Esophagus muscularis mucosa (tissue), 4 donors: ENCODE measurements at places on chromosomes 1 and 21. TPM values are rescaled to one million over a fixed set of nuclear protein-coding genes. Genes with fewer than 3 reads are reported as not detected.

DNA sequence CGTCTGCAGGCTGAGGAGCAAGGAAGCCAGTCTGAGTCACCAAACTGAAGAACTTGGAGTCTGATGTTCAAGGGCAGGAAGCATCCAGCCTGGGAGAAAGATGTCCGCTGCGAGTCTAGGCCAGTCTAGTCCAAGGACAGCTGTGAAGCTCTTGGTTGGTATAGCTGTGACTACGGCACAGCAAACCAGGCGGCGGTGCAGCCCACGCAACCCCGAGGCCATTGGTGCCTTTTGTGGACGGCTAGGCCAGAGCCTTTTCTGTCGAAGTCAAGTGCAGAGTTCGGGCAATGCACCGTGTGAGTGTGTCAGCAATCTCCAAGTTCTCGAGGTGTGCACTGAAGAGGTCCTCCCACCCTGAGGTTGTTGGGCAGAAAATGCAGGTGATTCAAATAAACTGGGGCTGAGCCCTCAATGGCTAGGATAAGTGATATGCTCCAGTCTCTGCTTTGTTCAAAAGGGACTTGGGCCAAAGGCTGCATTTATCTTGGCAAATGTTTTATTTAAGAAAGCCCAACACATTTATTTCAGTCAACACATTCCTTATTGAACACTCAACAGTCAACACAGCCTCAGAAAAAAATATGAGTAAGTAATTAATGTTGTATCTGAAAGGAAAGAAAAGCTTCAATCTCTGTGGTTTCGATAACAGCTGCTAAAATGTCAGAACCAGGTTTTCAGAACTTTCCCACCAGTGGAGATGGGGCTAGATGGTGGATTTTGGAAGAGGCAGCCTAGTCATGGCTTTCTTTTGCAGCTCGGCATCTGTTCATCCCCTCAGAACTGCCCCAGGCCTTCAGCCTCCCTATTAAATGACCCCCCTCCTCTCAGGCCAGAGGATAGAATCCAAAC is 78.1 kb upstream of the COX20 start:
- no peak for DNase-seq

DNA sequence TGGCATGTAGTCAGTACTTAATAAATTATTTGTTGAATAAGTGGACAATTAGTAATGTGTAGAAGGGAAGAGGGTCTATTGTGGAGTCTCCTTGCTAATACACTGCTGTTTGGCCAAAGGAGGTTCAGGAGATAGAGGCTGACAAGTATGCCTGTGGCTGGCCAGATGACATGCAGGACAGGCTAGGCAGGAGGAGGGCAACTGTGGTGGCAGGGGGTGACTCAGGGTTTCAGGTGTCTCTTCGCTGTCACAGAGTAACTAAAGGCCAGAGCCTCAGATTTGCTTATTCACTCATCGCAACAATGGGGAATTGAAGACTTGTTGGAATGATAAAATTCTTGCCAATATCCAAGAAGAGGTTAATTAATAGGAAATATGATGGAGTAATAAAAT is 33.1 kb downstream of the THRAP3 start:
- DNase-seq, result no peak

GRCh38 chr1:242585616-242586359 is 61.3 kb upstream of the PLD5 start:
- no peak for DNase-seq

DNA sequence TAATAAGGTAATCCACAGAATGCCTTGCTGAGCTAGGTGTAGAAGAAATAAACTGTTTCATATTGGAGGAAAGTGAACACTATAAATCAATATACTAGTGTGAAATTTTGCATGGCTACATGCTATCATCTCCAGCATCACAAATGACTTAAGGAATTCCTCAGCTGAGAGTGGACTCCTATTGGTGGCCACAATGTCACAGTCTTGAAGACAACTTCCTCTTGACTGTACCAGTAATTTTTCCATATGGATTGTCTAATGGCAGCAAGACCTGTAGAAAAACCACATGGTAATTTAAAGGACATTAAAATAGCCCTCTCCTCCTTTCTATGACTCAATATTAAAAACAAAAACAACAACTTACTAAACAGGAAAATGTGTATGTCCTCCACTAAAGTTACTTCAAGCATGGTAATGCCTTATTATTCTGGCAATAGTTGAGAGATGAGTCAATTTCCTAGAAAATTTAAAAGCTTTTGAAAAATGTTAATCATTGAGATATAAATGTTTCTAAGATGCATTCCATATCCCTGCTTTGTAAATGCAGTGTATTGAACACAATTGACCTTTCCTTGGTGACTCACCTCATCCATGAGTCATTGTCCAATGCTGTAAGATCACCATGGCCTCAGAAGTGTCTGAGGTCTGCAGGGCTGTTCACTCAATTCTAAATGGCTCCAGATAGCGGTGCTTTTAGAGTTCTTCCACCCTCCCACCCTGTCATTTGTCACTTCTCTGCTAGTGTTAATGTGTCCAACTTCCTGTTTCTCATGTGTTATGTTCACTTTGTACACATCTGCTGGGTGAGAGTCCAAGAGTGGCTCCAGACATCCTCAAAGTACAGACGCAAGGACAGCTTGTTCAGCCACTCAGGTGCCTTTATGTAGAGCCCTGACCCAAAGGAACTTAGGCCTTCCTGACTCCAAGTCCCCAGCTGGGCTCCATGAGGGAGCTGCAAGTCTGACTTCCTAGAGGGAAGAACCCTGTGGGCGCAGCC is 32.8 kb upstream of the DNASE2B start:
- DNase-seq, result no peak

GRCh38 chr1:22286491-22286890 is 143.6 kb upstream of the WNT4 start:
- no peak for DNase-seq

DNA sequence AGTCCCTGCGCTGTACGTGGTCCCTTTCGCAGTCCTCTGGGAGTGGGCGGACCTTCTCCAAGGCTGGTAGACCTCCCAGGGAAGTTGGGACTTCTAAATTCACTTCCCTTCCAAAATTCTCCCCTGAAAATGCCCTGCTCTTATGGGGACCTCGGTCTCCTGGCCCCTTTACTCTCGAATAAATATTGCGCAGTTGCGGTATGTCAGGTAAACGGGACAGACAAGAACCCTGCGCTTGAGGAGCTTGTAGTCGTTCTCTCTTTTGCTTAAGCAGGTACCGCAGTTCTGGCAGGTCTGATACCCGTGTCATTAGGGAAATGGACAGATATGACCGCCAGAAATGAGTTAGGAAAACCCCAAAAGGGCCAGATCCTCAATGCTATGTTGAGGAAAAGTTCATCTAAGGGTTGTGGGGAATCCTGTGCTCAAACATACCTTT is 561 bp downstream of the KIF2C start:
- no peak for DNase-seq

- no peak for DNase-seq
Observed at GRCh38 chr1:81878538-81878937, 77.8 kb downstream of the ADGRL2 start.

DNA sequence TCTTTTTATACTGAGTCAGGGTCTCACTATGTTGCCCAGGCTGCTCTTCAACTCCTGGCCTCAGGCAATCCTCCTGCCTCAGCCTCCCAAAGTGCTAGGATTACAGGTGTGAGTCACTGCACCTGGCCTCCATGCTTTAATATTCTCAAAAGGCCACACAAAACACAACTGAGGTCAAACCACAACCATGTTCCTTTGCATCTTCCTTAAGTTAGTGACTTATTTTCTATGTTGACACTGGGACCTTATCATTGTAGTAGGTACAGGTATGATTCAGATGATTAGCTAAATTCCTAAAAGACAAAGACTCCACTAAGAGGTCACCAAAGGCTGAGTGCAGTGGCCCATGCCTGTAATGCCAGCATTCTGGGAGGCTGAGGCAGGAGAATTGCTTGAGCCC is 131.9 kb upstream of the ATP1B1 start:
- DNase-seq, result no peak

GRCh38 chr1:150787455-150787854 is 20.6 kb downstream of the CTSK start:
- DNase-seq, result no peak

DNA sequence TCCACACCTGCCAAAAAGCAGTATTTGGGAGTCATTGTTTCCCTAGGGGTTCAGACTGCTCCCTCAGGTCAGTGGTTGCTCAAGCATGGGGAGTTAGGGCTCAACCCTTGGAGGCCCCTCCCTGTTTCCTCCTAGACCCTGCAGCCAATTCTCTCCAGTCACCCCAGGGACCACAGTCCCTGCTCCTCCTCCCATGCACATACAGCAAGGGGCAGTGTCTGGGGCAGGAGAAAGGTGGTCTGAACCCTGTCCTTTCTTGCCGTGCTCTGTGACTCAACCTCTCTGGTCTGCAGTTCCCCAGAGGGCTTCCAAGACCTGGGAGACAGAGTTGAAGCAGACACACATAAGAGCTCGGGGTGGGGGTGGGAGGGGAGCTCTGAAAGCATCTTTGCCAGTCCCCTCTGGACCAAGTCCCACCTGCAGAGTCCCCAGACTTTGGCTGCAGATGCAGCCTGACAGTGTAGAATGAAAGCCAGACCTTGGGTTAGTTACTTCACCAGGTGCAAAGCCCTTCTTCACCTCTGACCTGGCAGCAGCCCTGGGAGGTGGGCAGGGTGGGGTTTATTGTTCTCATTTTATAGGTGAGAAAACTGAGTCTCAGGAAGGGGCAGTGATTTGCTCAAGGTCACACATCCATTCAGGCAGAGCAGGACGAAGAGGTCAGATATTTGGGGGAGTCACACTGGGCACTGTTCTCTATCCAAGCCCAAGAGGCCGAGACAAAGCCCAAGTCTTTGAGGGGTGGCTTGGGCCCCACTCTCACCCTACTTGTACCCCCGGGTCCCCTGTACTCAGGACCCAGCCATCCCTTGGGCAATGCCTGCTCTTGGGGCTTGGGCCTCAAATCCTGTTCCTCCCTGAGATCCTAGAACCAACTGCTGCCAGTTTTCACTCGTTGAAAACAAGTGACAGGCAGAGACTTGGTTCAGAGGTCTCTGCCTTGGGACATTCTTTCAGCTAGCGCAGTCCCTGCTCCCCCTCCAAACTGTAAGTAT is 748 bp downstream of the PDZK1IP1 start:
- no peak for DNase-seq

- DNase-seq, result no peak
Observed at GRCh38 chr1:31345635-31346034, 27.2 kb downstream of the FABP3 start.

DNA sequence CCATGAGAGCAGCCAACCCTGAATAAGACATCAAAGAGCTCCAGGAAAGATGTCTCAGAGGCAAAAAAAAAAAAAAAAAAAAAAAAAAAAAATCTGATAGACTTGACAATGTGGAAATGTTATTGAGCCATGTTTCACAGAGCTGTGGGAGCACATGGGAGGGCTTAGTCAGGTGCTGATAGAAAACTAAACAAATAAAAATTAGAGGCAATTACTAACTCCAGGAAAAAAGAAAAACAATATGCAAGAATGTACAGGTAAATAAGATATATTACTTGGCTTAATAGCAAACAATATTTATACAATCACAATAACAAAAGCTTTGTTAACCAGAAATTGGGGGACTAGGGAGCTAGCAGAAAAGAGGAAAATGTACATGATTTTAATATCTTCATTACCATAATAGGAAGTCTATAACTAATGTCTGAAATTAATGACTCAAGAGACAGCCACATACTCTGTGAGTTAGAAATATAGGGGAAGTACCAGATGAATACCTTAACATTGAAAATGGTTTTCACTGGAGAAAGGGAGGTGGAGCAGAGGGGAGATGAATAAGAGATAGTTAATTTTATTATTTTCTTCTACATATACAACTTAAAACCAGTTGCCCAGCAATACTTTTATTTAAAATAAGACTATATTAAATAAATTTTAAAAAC is 16.9 kb upstream of the RGS16 start:
- no peak for DNase-seq

GRCh38 chr1:81802707-81803430 is 2.1 kb downstream of the ADGRL2 start:
- no peak for DNase-seq

- no peak for DNase-seq
Observed at GRCh38 chr1:98557895-98558294, 103.6 kb upstream of the SNX7 start.

DNA sequence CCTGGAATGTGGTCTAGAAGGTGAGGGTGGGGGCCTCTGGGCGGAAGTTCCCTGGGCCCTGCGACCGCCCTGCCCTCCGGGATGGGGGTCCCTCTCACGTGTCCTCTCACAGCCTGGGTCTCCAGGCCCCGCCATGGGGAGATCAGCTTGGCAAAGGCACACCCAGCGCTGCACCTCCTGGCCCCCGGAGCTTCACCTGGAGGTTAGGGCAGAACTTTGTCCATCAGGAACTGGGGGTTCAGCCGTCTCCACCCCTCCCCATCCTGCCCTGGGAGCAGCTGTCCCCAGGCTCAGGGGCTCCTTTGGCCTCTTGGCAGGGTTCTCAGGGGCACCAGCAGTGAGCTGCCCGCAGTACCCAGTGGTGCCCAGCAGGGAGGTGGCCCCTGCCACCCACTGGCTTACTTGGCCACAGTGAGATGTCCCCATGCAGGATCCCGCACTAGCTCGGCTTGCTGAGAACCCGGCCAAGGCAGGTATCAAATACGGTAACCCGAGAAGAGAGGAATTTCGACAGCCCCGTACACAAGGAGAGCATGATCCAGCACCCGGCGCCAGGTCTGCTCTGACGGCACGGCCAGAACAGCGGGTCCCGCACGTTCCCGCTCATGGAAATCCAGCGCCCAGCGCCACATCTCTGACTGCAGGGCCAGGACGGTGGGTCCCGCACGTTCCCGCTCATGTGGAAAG is 36.7 kb downstream of the RRP1 start:
- no peak for DNase-seq

- DNase-seq, result no peak
Observed at GRCh38 chr1:225407755-225408154, 20.1 kb downstream of the LBR start.

DNA sequence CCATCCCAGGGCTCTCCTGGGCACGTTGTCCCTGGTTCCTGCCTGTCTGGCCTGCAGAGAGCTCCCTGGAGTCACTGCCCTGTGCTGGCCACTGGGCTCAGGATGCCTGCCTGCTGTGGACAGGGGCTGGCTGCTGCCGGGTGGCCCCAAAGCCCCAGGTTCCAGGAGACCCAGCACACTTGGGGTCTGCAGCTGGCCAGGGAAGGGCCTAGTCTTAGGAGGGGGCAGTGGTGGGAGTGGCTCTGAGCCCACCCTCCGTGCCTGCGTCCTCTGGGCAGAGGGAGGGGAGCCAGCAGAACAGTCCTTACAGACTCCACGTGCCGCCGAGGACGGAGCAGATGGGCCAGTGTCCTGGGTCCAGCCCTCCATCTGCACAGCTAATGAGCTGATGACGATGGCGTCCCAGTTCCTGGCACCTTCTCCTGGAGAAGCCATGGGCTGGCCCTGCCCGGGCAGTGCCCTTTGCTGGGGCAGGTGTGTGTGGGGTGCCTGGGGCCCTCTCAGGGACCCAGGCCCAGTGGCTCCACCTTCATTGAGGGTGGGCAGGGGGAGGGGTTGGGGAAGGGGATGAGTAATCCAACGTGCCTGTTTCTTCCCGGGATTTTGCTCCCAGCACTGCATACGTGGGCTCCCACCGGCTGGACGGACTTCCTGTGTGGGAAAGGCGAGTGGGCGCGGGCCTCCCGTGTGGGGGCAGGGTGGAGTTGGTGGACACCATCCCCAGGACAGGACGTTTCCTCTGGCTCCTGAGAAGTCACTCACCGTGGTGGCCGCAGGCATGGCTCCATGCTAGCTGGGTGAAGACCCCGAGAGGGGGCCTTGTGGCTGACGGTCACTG is 6.8 kb upstream of the PLCH2 start:
- no peak for DNase-seq

- DNase-seq, result no peak
Observed at GRCh38 chr1:229093609-229094336, 177.1 kb upstream of the RAB4A start.

The PUSL1 gene
- total RNA-seq, result 24.7 TPM

The DCST1 gene
- total RNA-seq, result 0.42 TPM

The KRTAP11-1 gene
- total RNA-seq, result not detected

The CFHR5 gene
- not detected for total RNA-seq

The KIF26B gene
- 0.83 TPM for total RNA-seq

The OR2T33 gene
- not detected for total RNA-seq

The TRIM33 gene
- 28.0 TPM for total RNA-seq

The NBPF15 gene
- 14.1 TPM for total RNA-seq
